ENCODE measurements at places on chromosomes 11 and 22.
A peak's percentile ranks its signal among the peaks of the same experiment; 100 is the strongest.

DNA sequence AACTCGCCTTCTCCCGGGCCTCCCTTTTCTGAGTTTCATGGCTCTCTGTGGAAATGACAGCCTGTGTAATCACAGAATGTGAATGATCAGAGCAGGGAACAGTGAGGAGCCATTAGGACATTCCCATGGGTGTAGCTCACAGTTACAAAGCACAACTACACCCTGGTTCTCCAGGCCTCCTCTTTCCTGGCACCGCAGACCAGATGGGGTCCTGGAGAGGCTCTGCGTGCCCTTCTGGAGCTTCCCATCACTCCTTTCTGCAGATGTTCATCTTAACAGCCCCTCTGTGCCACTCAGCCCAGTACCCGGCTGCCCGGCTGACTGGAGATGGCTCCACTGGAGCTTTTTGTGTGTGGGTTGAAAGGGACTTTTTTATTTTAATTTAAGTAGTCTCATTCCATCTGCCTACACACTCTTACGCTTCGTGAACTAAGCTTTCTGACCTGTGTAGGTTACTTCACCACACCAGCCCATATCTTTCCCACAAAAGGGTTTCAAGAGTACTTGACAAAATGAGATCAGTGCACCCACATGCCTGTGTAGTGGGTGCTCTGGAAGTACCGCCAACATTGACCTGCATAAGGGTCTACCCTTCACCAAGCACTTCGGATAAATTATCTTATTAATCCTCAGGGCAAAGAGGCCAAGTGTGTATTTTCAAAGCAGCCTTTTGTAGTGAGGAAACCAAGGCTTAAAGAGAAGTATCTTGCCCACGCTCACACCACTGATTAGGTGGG is 29.8 kb downstream of the SREBF2 start:
- DNase-seq, result no peak

- no peak for DNase-seq
These were observed 51.5 kb downstream of the SLC17A6 start for GRCh38 chr11:22389526-22390282.

GRCh38 chr11:108713076-108713790 is 48.4 kb downstream of the DDX10 start:
- DNase-seq, result no peak

GRCh38 chr11:118930094-118930712 is 4.5 kb upstream of the BCL9L start:
- DNase-seq, result peak; percentile 53

- no peak for DNase-seq
These were observed 12.5 kb upstream of the HMOX1 start for GRCh38 chr22:35368386-35368785.

GRCh38 chr22:25569983-25570382 is 5.5 kb downstream of the GRK3 start:
- DNase-seq, result no peak

- DNase-seq, result peak; percentile 73
These were observed 478 bp upstream of the CD248 start for GRCh38 chr11:66317322-66317722.

DNA sequence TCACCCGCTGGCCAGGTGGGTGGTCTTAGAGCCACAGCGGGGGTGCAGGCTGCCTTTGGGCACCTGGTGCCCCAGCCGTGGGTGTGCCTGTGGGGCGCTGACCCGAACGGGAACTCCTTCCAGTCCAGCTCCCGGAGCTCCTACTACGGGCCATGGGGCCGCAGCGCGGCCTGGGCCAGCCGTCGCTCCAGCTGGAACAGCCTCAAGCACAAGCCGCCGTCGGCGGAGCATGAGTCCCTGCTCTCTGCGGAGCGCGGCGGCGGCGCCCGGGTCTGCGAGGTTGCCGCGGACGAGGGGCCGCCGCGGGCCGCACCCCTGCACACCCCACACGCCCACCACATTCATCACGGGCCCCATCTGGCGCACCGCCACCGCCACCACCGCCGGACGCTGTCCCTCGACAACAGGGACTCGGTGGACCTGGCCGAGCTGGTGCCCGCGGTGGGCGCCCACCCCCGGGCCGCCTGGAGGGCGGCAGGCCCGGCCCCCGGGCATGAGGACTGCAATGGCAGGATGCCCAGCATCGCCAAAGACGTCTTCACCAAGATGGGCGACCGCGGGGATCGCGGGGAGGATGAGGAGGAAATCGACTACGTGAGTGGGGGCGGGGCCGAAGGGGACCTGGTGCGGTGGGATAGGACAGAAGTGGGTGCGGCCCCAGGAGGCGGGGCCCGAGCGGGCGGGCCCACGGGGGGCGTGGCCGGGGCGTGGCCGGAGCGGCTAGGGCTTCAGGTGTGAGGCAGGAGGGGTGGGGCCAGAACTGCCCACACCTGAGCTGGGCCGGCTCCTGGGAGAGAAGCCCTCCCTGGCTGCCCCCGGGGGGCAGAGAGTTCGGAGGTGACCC is 91.5 kb downstream of the CACNA1I start:
- DNase-seq, result no peak

GRCh38 chr11:128506999-128507611 is 80.3 kb downstream of the ETS1 start:
- DNase-seq, result peak; percentile 75

DNA sequence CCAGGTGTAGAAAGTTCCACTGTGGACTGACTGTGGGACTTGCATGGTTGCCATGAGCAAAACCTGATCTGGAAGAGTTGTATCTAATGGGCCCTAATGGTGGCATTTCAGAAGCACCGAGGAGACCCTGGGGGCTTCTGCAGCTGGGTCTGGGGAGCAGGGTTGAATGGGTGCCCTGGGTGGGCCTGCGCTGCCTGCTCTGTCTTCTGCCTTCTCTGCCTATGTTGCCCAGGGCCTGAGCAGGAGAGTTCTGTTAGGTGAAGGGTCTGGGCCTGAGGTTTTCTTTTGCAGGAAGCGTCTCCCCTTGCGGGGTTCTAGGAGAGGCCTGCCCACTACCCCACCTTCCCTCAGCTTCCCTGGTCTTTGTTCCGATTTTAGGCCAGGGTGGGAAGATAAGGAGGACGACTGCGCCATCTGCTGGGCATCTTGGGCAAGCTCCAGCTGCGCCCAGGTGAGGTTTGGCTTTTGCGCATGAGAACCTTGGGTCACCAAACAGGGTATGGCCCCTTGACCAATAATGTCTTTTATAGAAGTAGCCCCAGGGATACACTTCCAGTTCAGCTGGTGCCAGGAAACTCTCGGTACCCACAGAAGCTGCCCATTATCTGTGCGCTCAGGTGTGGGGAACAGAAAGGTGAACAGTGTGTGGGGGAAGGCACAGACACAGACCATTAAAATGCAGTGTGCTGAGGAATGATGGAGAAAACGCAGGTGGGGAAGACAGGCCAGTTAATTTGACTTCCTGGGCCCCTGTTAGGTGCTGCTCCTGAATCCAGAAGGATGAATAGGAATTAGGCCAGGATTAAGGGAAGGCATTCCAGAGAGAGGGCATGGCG is 23.2 kb downstream of the COMMD9 start:
- DNase-seq, result peak; percentile 53

DNA sequence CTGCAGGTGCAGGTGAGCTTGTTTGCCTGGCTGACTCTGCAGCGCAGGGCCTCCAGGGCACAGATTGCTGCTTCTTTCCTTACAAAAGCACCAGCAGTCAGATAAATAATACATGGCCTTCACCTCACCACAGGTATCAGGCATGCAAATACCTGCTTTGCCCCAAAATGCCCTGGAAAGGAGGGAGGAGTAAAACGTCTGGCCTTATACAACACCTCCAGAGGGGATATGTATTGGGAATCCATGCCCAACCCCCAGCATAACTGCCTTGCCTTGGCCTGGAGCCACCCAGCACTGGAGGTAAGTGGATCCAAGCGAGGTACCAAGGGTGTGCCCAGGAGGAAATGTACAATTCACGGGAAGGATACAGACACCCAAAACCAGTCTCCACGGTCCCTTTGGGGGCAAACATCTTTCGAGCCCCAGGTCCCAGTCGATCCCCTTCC is 860 bp downstream of the TMEM184B start:
- DNase-seq, result no peak

GRCh38 chr11:42770444-42771065 is 541.2 kb upstream of the API5 start:
- DNase-seq, result peak; percentile 9

GRCh38 chr11:103875855-103876510 is 160.5 kb upstream of the DDI1 start:
- no peak for DNase-seq

GRCh38 chr11:18270102-18270501 is 4.0 kb downstream of the SAA1 start:
- no peak for DNase-seq
